ENCODE measurements at places on chromosomes 7 and 10.

- no peak for DNase-seq
Measured at GRCh38 chr10:12262278-12262981, 66.4 kb downstream of the CDC123 start.

GRCh38 chr7:101576998-101577397 lies 52.1 kb downstream of the MYL10 start:
- no peak for DNase-seq

GRCh38 chr10:130220251-130221185 lies 84.3 kb downstream of the GLRX3 start:
- DNase-seq: no peak

DNA sequence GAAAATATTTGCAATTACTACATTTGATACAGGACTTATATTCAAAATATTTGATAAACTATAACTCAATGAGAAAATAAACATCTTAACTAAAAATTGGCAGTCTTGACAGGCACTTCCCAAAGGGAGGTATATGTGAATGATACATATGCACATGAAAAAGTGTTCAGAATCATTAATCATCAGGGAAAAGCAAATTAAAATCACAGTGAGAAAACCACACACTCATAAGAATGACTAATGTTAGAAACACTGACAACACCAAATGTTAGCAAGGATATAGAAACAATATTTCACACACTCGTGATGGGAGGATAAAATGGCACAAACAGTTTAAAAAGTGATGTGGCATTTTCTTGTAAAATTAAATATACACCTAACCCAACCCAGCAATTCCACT lies 4.1 kb upstream of the VPS26A start:
- no peak for DNase-seq

GRCh38 chr10:73234695-73235094 lies 12.4 kb downstream of the DNAJC9 start:
- no peak for DNase-seq

DNA sequence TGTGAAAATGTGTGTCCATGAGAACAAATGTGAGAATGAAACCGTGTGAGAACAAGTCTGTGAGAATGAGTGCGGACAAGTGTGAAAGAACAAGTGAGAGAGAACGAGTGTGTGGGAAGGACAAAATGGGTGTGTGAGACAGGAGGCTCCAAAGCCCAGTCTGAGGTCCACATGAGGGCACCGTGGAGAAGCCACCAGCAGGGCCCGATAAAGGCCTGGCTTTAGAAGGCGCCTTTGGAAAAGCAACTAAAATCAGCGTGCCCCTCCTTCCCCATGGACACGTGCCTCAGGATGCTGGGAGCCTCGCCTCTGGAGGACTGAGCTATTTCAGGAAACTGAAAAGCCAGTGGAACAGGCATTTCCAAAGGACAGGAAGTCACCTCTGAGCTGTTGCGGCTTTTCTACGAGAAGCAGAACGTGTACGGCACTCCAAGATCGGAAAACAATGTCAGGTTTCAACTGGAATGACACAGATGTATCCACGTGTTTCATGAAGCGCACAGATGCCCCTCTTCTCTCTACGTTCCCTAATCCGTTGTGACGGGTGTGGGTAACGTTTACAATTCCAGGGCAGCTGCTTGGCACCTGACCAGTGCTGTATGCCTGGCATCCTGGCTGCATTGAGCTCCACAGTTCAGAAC lies 46.4 kb downstream of the ESYT2 start:
- no peak for DNase-seq

- DNase-seq: no peak
Measured at GRCh38 chr10:127349737-127350136, 153.3 kb upstream of the INSYN2A start.

- DNase-seq: no peak
Measured at GRCh38 chr7:105721571-105722104, 140.3 kb upstream of the EFCAB10 start.

- no peak for DNase-seq
Measured at GRCh38 chr10:74973741-74974392, 137.6 kb upstream of the SAMD8 start.

- DNase-seq: peak; percentile 25
Measured at GRCh38 chr10:53601260-53601875, 828.8 kb upstream of the MBL2 start.

- DNase-seq: no peak
Measured at GRCh38 chr10:79145517-79146470, 77.0 kb downstream of the ZMIZ1 start.

DNA sequence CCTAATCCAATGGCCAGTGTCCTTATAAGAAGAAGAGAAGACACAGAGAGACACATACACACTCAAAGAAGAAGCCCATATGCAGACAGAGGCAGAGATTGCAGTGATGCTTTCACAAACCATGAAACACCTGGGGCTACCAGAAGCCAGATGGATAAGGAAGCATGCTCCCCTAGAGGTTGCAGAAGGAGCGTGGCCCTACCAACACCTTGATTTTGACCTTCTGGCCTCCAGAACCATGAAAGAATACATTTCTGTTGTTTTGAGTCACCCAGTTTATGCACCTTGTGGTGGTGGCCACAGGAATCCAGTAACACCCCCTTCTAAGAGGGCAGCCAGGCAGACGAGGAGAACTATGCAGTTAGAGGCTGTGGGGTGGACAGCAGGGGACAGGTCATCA lies 43.5 kb downstream of the AOC1 start:
- DNase-seq: peak; percentile 84

GRCh38 chr10:6034371-6034770 lies 27.8 kb downstream of the IL2RA start:
- DNase-seq: no peak

DNA sequence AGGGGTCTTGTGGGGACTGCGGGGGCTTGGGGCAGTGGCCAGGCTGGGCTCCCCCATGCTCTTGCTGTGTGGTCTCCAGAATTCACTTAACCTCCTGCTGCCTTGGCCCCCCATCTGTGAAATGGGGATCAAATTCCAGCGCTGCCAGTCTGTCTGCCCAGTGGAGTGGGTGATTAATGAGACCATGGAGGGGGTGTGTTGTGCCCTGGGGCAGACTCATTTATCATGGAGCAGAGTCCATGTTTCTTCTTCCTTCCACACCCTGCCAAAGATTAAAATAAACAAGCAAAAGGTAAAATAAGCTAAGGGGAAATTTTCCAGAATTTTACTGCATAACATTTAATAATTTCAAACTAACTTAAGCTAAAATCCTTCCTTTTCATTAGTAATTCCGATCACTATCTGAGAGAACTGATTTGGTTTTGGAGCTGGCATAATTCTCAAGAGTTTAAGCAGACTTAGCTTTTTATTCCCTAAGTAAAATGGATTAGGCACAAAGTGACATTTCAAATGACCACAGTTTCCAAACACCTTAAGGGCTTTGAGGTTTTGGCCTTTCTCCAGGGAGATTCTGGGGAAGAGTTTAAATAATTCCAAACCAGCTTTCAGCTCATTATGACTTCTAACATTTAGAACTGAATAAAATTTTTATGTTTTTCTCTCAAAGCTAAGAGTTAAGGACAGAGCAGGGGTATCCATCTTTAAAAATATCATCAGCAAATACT lies 211.9 kb downstream of the CXCL12 start:
- no peak for DNase-seq

- no peak for DNase-seq
Measured at GRCh38 chr10:125291836-125292235, 131.5 kb upstream of the CTBP2 start.

DNA sequence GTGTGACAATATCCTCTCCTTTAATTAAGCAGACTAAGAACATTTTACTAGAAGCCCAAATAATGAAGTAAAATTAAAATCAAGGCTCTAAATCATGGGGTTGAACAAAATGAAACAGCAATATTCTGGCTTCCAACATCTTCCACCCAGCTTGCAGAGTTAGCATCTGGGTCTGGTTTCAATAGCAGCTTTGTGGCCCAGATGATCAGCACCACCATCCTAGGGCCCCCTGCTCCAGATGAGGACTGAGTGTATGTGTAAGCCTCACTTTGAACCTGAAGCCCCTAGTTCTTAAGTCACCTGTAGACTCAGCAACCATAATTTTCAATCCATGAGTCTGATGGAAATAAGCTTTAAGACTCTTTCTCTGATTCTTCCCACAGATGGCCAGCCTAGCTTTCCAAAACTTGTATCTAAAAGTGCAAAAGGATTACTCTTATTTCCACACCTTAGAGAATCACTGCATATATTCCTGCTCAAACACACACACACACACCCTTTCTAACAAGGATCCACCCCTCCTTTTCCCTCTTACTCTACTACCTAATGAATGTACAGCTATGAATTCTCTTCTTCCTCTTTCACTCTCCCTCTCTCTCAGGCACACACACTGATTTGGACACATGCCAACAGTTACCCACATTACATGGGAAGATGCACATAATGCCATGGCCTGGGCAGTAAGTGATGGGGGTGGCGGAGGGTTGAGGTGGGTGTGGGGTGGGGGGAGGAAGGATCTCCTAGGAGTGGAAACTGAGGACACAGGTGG lies 3.5 kb downstream of the DENND11 start:
- DNase-seq: peak; percentile 75

DNA sequence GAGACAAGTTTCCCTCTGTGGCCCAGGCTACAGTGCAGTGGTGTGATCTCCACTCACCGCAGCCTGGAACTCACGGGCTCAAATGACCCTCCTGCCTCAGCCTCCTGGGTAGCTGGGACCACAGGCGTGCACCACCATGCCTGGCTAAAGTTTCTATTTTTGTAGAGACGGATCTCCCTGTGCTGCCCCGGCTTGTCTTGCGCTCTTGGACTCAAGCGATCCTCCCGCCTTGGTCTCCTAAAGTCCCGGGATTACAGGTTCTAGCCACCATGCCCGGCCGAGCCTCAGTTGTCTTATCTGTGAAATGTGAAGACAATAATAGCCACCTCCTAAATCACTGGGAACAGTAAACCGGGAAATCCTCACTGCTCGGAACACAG lies 88.1 kb downstream of the FOXL3 start:
- DNase-seq: no peak

DNA sequence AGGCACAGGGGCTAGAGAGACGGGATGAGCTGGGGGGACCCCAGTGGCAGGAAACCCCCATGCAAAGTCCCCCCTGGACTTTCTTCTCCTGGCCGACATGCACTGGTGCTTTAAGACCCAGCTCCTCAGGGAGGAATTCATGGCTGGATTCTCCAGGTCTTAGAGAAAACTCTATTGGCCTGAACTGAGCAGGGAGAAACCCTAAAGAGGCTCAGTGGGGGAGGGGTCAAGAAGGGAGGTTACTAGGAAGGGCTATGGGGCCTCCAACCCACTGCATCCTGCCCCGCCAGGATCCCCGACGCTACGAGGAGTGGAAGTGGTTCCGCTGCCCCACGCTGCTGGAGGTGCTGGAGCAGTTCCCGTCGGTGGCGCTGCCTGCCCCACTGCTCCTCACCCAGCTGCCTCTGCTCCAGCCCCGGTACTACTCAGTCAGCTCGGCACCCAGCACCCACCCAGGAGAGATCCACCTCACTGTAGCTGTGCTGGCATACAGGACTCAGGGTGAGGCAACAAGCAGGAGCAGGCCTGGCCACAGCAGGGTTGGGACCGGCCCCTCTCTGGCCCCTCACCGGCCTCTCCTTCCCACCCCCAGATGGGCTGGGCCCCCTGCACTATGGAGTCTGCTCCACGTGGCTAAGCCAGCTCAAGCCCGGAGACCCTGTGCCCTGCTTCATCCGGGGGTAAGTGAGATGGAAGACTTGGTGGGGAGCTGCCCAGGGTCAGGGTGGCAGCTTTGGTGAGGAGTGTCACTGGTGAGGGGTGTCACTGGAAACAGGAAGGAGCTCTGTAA lies 13.8 kb downstream of the ATG9B start:
- DNase-seq: peak; percentile 26

DNA sequence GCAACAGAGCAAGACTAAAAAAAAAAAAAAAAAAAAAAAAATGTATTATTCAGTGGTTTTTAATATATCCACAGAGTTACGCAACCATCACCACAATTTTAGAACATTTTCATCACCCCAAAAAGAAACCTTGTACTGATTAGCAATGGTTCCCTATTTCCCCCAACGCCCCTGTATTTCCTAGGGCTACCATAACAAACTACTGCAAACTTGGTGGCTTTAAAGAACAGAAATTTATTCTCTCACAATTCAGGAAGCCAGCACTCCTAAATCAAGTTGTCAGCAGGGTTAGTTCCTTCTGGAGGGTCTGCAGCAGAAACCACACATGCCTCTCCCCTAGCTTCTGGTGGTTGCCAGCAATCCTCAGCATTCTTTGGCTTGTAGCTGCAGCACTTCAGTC lies 5.9 kb upstream of the NUP42 start:
- DNase-seq: no peak

GRCh38 chr7:139895141-139895829 lies 66.2 kb downstream of the TBXAS1 start:
- DNase-seq: no peak

DNA sequence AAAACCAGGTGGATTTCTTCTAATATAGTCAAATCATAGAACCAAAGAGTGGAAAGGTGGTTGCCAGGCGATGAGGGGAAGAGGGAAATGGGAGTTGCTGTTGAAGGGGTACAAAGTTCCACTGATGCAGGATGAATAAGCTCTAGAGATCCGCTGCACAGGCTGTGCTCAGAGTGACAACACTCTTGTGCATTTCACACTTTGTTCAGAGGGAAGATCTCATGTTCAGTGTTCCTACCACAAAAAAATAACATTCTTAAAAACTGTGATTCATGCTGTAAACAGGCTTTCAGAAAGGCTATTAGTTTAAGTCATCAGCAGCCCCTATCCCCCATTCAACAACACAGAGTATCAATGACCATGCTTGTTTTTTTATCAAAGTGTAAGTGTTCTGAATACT lies 213.8 kb downstream of the COBL start:
- DNase-seq: no peak

- no peak for DNase-seq
Measured at GRCh38 chr7:45359776-45360175, 202.2 kb downstream of the RAMP3 start.

- no peak for DNase-seq
Measured at GRCh38 chr10:127997937-127998336, 91.0 kb downstream of the PTPRE start.

- no peak for DNase-seq
Measured at GRCh38 chr7:69753981-69754380, 155.7 kb downstream of the AUTS2 start.

DNA sequence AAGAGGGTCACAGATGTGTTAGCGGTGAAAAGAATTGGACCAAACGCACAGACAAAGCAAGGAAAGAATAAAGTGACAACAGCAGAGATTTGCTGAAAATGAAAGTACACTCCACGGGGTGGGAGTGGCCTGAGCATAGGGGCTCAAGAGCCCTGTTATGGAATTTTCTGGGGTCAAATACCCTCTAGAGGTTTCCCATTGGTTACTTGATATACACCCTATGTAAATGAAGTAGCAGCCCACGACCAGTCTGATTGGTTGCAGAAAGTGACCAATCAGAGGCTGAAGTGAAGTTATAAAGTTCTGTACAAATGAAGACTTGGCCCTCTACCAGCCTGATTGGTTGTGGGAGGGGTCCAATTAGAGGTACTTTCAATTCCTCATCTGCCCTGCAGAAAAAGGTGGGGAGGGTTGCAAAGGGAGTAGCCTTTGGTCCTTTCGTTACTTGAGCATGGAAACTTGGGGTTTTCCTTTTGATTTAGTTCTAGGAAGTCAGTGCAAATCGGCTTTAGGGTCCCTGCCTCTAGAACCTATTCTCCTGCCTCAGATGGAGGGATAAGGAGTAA lies 125.6 kb upstream of the PRPS1L1 start:
- DNase-seq: peak; percentile 36

- DNase-seq: no peak
Measured at GRCh38 chr7:149225106-149225505, 14.3 kb upstream of the ZNF212 start.

GRCh38 chr7:25031007-25031406 lies 51.0 kb upstream of the OSBPL3 start:
- peak; percentile 79 for DNase-seq

- DNase-seq: no peak
Measured at GRCh38 chr10:92162541-92162940, 128.3 kb downstream of the CPEB3 start.

GRCh38 chr7:1309996-1310395 lies 77.3 kb downstream of the UNCX start:
- no peak for DNase-seq
